G401 (cell line): ENCODE measurements at places on chromosomes 5 and 9. TPM values are rescaled to one million over a fixed set of nuclear protein-coding genes. Genes with fewer than 3 reads are reported as not detected.

DNA sequence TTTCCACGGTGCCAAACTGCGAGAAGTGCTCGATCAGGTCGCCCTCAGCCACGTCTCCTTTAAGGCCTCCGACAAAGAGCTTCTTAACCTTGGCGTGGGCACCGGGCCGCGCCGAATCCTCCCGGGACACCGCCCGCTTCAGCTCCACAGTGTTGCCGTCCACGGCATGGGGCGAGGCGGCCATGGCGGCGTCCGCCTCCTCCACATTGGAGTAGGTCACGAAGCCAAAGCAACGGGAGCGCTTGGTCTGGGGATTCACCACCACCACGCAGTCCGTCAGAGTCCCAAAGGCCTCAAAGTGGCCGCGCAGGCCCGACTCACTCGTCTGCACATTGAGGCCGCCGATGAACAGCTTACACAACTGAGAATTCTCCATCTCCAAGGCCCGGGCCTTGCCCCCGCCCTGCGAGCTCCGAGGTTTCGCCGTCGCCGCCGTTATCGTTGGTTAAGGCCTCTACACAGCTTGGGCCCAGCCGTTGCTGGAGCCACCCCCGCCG, 424 bp downstream of the HNRNPA0 start:
- DNase-seq = peak; percentile 19

DNA sequence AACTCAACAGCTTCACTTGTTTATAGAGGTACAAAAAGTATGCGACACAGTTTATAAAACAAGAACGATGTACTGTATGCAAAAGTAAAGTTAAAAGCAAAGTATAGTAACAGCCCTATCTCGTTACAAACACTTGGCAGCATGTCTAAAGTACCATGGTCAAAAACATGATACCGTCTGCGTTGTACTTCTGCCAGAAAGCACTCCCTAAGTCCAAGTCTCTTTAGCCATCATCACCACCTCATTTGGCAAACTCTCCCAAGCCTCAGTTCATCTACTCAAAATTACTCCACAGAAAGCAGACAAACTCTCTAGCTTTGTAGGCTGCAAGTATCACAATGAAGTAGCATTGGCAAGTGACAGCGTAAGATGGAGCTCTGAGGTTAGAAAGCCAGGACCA, 73.4 kb downstream of the NFIB start:
- DNase-seq = no peak

DNA sequence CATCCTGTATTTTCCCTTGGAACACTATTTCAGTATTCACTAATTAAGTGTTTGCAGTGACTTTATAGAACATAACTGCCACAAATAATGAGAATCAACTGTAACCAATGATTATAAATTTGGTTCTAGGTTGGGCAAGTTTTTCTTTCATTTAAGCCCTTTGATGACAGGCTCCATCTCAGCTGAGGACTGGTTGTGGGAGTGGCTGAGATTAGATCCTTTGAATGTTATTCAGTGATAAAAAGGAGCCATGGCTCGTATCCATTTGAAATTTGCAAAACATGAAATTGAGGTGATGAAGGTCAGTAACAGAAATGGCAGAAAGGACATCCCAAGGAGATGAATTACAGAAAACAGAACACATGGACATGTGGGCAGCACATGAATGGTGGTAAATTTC, 138.1 kb upstream of the PCA3 start:
- no peak for DNase-seq

DNA sequence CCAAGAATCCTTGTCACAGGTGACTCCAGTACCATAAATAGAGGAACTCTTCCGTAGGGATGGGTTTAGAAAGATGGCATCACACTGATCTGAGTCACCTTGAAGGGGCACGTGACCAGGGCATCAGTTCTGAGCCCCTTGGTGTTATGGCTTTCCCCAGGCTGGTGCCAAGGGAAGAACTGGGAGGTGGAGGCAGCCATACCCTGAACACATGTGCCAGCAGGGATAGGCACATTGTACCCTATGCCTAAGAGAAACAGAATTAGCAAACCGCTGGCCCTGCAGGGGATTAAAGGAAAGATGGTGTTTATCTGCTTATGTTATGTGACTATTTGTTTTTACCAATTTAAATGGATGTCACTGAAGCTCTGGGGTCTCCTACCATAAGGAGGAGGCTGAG, 196.2 kb downstream of the RGS3 start:
- no peak for DNase-seq

- DNase-seq = no peak
These were observed 21.1 kb downstream of the AK8 start for GRCh38 chr9:132857031-132857430.

DNA sequence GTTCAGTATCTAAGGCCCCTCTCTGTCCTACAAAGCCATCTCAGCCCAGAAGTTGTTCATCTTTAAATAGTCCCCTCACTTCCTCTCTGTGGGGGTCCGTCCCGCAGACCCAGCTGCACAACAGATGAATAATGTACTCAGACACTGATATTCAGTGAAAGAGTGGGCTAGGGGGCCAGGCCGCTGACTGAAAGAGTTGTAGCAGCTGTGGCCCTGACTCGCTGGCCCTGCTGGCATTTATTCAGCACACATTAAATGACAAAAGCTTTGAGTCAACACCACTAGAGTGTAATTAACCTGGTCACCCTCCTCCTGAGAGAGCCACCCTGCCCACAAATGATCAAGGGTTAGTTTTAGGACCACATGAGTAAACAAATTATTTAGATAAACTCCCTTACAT, 76.3 kb downstream of the MED10 start:
- no peak for DNase-seq

GRCh38 chr5:4551034-4551433, 589.1 kb upstream of the ADAMTS16 start:
- no peak for DNase-seq

DNA sequence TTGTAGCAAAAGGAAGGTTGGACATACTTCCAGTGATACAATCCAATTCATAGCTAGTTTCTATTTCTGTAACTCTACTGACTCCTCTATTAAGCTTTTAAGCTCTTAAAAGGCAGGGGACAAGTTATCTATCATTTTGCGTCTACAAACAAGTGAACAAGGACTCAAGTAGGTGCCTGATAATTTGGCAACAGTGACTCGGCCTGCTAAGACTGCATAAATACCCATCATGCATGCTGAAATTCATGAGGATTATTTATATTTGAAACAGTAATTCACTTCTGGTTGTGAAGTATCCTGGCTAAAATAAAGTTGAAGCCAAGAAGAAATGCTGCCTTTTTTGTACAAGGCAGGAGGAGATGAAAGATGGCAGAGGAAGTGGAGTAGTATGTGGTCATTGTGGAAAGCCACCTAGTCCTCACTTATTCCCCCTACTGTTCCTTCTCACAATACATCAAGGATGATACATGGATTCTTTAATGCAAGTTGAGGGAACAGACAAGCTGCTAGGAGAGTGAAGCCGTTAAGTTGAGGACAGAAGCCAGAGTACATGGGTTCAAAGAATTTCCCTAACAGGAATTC, 74.0 kb downstream of the MRPS27 start:
- no peak for DNase-seq

- peak; percentile 78 for DNase-seq
These were observed 51.0 kb upstream of the MPDZ start for GRCh38 chr9:13330396-13331004.

DNA sequence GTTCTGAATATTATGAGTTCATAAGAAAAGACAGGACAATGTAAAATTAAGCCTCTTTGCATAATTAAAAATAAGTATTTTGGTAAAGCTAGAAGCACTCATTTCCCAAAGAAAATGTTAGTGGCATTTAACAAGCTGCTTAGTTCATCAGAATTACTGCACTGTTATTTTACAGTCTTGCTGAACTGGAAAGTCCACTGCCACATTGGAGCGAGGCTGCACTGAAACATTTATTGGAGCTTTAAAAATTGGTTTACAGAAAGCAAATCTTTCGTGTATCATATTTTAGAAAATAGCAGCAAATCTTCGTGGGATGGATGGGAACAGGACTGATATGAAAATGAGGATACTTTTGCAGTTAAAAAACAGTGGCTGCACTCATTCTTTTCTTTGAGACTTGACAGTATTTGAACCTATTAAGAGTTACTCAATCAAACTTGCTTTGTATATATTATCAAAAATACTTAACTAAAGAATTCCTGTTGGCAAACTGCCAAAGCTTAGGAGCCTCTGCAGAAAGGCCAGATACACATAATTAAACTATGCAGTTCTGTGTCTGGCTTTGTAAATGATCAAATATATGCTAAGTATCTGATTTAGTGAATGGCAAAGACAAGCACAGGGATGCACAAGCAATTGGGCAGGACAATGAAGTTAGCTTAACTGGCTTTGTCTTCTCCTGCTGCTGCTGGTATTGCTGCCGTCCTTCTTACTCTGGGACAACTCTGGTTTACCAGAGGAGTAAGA, 16.5 kb upstream of the FBXL7 start:
- DNase-seq = no peak

DNA sequence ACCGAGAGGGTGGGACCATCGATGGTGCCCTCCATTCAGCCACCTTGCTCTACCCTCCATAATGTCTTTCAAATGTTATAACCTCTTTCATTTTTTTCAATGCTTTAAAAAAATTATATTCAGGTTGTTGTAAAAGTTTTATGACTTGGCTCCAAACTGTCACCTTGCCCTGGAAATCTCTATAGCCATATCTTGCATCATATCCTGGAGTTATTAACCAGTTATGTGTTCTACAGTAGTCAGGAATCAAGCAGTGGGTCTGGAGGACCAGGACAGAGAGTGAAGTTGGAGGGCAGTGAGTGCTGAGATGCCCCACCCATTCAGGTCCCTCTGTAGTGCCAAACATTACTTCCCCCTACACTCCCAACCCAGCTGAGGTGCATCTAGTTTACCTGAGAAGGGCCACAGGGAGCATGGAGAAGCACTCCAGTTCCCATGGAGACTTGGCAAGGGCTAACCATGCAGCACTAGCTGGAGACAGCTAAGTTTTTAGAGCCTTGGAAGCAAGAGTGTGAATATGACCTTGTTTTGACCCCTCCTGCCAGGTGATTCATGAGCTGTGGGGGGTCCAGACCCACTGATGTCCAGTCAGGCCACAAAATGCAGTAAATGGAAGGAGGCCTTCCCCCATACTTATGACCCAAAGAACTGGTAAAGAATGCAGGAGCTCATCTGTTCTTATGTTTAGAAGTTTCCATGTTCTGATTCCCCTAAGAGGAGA, 5.5 kb downstream of the IFNA8 start:
- DNase-seq = no peak

AJM1 gene
- total RNA-seq = 0.49 and 1.1 TPM in 2 replicates

LCN12 gene
- total RNA-seq = not detected in 2 replicates

TMC1 gene
- not detected in 2 replicates for total RNA-seq

RIC1 gene
- 13.5 and 17.1 TPM in 2 replicates for total RNA-seq

NSG2 gene
- total RNA-seq = 0.85 TPM in 1 of 2 replicates, not detected in the other
